ENCODE measurements at places on chromosomes 2 and 18. TPM values are rescaled to one million over a fixed set of nuclear protein-coding genes. Genes with fewer than 3 reads are reported as not detected.

Gene ACTG2
- total RNA-seq: not detected

Gene FAM237A
- total RNA-seq: not detected

DNA sequence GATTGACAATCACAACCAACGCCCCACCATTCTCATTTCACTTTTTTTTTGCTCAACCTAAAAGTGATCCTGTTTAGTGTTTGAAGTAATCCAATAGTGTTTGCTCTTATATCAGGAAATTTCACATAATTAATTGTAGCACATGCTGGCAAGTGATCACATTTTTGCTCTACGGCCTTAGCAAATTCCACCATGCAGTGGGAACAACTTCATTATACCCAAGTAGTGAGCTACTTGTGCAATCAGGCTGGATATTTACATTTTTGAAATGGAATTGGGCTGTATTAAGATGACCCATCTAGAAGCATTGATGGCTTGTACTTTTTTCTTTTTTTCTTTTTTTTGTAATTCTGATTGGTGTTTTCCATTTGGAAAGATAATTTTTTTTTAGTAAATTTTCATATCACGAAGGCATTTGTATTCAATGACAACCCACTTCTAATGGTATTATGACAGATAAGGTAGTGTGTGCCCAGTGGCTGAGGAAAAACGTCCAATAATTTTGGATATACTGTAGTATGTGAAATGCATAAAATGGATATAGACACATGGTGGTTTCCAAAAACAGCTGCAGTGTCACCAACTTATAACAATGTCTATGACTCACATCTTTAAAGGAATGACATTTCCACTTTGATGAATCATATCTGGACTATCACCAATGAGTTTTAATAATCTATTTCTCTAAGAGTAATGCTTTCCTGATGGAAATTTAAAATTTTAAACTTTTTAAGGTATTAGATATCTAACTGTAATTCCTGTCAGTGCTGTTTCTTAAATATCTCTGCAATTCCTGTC, 130.6 kb downstream of the COL6A3 start:
- H3K4me3 ChIP-seq: no peak overlapping the region
- peaks cover 5% of the 10 kb centered on the region for H3K27me3 ChIP-seq
- no peaks in the 10 kb centered on the region for H3K4me1 ChIP-seq
- H3K27ac ChIP-seq: no peak overlapping the region

GRCh38 chr2:165058476-165059265, 103.3 kb upstream of the SLC38A11 start:
- no peak overlapping the region for H3K27ac ChIP-seq
- no peaks in the 10 kb centered on the region for H3K4me1 ChIP-seq
- H3K4me3 ChIP-seq: no peak overlapping the region
- no peak for DNase-seq

GRCh38 chr2:1609485-1610095, 134.7 kb downstream of the PXDN start:
- H3K27me3 ChIP-seq: peaks cover 3% of the 10 kb centered on the region
- no peaks in the 10 kb centered on the region for H3K36me3 ChIP-seq
- H3K4me3 ChIP-seq: no peak overlapping the region
- DNase-seq: no peak
- peaks cover 26% of the 10 kb centered on the region for H3K4me1 ChIP-seq

DNA sequence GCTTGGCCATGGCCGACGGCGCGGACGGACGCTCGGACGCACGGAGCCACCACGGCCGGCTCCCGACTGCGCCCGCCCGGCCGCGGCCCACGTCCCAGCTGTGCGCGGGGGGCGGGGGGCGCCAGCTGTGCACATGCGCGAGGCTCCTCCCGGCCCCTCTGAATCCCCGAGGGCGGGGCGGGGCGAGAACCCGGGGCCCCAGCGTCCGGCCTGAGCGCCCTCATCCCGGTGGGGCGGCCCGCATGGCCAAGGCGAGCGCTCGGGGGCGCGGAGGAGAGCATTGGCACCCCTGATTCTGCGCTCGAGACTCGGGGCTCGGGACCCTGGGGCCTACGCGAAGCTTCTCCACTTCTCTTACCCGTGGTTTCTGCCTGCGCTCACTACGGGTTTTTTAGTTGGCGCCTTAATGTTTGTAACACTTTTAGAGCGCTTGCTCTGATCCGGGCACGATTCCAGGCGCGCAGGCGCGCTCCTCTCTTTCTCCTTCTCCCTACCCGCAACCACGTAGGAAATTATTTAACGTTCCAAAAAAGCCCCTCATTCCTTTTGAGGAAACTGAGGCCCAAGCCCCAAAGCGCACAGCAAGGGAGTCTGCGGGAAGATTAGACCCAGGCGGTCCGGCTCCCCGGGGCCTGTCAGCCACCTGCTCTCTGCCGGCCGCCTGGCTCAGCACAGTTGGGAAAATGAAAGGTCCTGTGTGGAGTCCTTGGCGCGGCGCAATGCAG, at the start of gene PXDN:
PXDN (minus strand) TSS at position 70 of the 725 bp plus-strand sequence; CDS start at position 10, 60 bp downstream.
- no peaks in the 10 kb centered on the region for H3K27me3 ChIP-seq
- H3K4me3 ChIP-seq: peak within 1 kb of the TSS; percentile 82
- peaks cover 18% of the 10 kb centered on the region for H3K4me1 ChIP-seq
- H3K36me3 ChIP-seq: no peaks in the 10 kb centered on the region
- DNase-seq: peak; percentile 48
- H3K27ac ChIP-seq: peak within 1 kb of the TSS; percentile 87

DNA sequence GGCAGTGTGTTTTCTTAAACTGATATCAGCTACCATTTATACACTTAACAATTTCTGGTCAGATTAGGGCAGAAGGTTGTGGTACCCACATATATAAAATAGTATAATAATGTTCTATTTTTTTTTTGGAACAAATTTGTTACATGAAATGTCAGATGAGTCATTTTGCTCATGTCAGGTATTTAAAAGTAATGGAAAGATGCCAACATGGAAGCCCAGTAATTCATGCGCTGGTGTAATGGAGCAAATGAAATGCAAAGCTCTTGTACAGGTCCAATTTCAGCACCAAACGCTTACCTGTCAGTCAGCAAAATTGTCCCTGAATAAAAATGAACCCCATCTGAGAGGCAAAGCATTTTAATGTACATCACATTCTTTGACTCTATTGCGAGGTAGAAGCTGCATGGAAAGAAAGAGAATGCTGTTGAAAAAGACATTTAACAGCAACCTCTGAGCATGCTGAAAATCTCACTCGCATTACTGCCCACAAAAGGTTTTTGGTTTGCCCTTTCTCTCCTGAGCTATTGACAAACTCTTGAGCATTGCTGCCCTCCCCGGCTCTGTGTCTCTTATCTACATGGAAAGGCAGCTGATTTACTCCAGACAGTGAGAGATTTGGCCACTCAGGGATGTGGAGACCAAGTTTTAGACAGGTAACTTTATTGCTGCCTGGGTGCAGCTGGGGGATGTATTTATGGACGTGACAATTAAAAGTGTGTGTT, 217.5 kb downstream of the CAMKMT start:
- H3K27ac ChIP-seq: no peak overlapping the region
- H3K4me3 ChIP-seq: no peak overlapping the region
- no peaks in the 10 kb centered on the region for H3K27me3 ChIP-seq
- DNase-seq: no peak
- no peaks in the 10 kb centered on the region for H3K36me3 ChIP-seq
- no peaks in the 10 kb centered on the region for H3K4me1 ChIP-seq

- peaks cover 3% of the 10 kb centered on the region for H3K36me3 ChIP-seq
- H3K27ac ChIP-seq: peak overlapping the region; percentile 67
- H3K4me1 ChIP-seq: peaks cover 13% of the 10 kb centered on the region
- H3K4me3 ChIP-seq: peak overlapping the region; percentile 77
- no peaks in the 10 kb centered on the region for H3K27me3 ChIP-seq
- peak; percentile 97 for DNase-seq
Measured at GRCh38 chr2:73070643-73071359, 711 bp downstream of the SFXN5 start.

DNA sequence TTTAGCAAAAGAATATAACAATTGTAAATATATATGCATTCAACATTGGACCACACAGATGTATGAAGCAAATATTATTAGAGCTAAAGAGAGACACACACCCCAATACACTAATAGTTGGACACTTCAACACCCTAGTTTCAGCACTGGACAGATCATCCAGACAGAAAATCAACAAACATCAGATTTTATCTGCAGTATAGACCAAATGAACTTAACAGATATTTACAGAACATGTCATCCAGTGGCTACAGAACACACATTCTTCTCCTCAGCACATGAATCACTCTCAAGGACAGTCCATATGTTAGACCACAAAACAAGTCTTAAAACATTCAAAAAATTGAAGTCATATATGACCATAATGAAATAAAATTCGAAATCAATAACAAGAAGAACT, 22.1 kb upstream of the EVA1A start:
- no peak overlapping the region for H3K4me3 ChIP-seq
- peaks cover 14% of the 10 kb centered on the region for H3K27me3 ChIP-seq
- no peak overlapping the region for H3K27ac ChIP-seq

DNA sequence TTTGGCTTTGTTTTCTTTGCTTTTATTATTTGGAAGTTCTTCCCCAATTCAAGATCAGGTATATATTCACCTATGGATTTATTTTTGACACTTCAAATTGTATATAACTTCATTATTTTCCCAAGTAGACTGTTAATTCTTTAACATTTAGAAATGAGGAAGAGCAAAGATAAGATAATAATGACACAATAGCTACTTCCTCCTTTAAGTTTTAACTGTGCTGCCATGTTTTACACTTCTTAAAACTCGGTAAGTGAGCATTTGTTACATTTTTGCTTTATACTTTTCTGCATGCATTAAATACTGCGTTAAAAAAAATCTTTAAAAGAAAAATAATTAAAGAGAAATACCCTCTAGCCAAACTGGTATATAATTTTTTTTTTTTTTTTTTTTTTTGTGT, 32.5 kb downstream of the SLC66A3 start:
- no peak overlapping the region for H3K4me3 ChIP-seq
- no peak overlapping the region for H3K27ac ChIP-seq
- peaks cover 9% of the 10 kb centered on the region for H3K4me1 ChIP-seq
- no peaks in the 10 kb centered on the region for H3K27me3 ChIP-seq
- DNase-seq: no peak

DNA sequence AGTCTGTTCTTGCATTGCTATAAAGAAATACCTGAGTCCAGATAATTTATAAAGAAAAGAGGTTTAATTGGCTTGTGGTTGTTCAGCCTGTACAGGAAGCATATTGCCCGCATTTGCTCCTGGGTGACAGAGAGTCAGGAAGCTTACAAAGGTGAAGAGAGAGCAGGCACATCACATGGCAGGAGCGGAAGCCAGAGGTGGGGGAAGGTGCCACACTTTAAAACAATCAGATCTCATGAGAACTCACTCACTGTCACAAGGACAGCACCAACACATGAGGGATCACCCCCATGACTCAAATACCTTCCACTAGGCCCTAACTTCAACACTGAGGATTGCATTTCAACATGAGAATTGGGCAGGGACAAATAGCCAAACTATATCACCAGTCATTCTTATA, 124.8 kb upstream of the COL5A2 start:
- no peaks in the 10 kb centered on the region for H3K36me3 ChIP-seq
- DNase-seq: no peak
- no peaks in the 10 kb centered on the region for H3K4me1 ChIP-seq
- no peaks in the 10 kb centered on the region for H3K27me3 ChIP-seq
- H3K4me3 ChIP-seq: no peak overlapping the region

GRCh38 chr18:2442006-2442405, 129.3 kb downstream of the METTL4 start:
- no peaks in the 10 kb centered on the region for H3K27me3 ChIP-seq
- H3K4me3 ChIP-seq: no peak overlapping the region
- no peak overlapping the region for H3K27ac ChIP-seq
- H3K4me1 ChIP-seq: no peaks in the 10 kb centered on the region

GRCh38 chr18:56890632-56891031, 239.5 kb downstream of the WDR7 start:
- no peak overlapping the region for H3K4me3 ChIP-seq
- H3K36me3 ChIP-seq: no peaks in the 10 kb centered on the region
- peak overlapping the region; percentile 85 for H3K27ac ChIP-seq
- peaks cover 23% of the 10 kb centered on the region for H3K4me1 ChIP-seq
- H3K27me3 ChIP-seq: no peaks in the 10 kb centered on the region
- DNase-seq: peak; percentile 77

GRCh38 chr18:20988726-20989125, 122.9 kb downstream of the ROCK1 start:
- no peak for DNase-seq
- H3K27me3 ChIP-seq: no peaks in the 10 kb centered on the region
- H3K4me3 ChIP-seq: no peak overlapping the region

GRCh38 chr2:23561088-23561487, 176.1 kb downstream of the KLHL29 start:
- no peaks in the 10 kb centered on the region for H3K36me3 ChIP-seq
- no peak overlapping the region for H3K27ac ChIP-seq
- DNase-seq: no peak
- H3K4me3 ChIP-seq: no peak overlapping the region

GRCh38 chr2:23696752-23697045, 230.2 kb downstream of the ATAD2B start:
- no peak overlapping the region for H3K4me3 ChIP-seq
- H3K27ac ChIP-seq: no peak overlapping the region
- peaks cover 3% of the 10 kb centered on the region for H3K36me3 ChIP-seq
- DNase-seq: no peak
- no peaks in the 10 kb centered on the region for H3K27me3 ChIP-seq
- no peaks in the 10 kb centered on the region for H3K4me1 ChIP-seq

DNA sequence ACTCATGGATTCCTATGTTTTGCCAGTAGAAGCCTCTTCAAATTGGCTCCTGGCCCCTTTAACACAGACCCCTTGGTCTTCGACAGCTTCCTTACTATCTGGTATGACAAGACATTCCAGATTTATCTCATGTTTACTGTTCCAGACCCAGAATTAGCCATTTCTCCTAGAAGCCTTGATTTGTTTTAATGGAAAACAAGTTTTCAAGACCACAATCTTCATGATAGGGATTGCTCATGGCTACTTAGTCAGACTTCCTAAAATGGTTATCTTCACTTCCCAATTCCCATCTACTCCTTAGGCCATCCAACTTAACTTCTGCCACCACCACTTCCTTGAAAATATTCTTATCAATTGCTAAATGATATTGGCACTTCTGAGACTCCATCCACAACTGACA, 63.2 kb downstream of the TTC32 start:
- DNase-seq: no peak
- peaks cover 9% of the 10 kb centered on the region for H3K27me3 ChIP-seq
- no peak overlapping the region for H3K27ac ChIP-seq
- no peaks in the 10 kb centered on the region for H3K4me1 ChIP-seq
- no peak overlapping the region for H3K4me3 ChIP-seq

GRCh38 chr2:177550264-177551200, 158.0 kb downstream of the AGPS start:
- DNase-seq: peak; percentile 48
- H3K4me3 ChIP-seq: no peak overlapping the region
- no peaks in the 10 kb centered on the region for H3K27me3 ChIP-seq

GRCh38 chr2:69177785-69178636, 165.0 kb downstream of the ANTXR1 start:
- H3K4me1 ChIP-seq: peaks cover 14% of the 10 kb centered on the region
- no peaks in the 10 kb centered on the region for H3K27me3 ChIP-seq
- peak overlapping the region; percentile 91 for H3K27ac ChIP-seq
- no peak overlapping the region for H3K4me3 ChIP-seq
- H3K36me3 ChIP-seq: no peaks in the 10 kb centered on the region

All from endothelial cell of umbilical vein (primary cell).